Stimulated activated CD4-positive, alpha-beta T cell treated with anti-CD3 and anti-CD28 coated beads, Interleukin-2, amount 100 ng/mL, for 24 hours (primary cell): ENCODE measurements at places on chromosomes 2 and 18.
A peak's percentile ranks its signal among the peaks of the same experiment; 100 is the strongest.

- DNase-seq = no peak
Measured at GRCh38 chr2:289362-290089, 1.6 kb upstream of the ALKAL2 start.

DNA sequence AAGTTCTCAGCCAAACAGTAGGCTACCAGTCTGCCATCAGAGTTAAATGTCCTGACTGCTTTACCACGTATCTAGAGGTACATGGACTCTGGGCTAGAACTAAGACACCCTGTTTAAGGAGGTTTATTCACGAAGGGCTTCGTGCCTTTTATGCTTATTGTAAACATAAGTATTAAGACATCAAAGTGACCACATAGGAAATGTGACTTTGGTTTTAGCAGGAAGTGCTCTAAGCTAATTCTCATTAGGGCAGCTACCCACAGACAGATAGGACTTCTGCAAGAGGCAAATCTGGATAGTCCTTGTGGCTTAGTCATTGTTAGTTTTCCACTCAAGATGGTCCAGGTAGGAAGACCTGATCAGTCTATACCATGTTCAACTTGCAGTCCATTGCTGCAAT is 233.3 kb upstream of the MGAT5 start:
- no peak for DNase-seq

DNA sequence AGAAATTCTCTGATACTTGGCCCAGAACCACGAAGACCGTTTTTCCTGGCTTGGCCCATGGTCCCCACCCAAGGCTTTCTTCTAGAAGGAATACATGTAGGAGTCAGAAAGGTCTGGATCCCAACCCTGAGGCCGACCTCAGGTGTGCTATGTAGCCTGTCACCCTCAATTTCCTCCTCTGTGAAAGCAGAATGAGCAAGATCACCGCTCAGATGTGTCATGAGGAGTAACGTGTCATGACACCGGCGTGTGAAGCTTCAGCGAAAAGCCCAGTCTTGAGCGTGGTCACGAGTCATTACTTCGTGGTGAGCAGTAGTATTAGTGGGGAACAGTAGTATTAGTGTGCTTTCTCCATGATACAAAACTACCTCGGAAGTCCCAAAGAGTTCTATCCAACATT is 103.4 kb downstream of the ALPK2 start:
- DNase-seq = peak; percentile 66

DNA sequence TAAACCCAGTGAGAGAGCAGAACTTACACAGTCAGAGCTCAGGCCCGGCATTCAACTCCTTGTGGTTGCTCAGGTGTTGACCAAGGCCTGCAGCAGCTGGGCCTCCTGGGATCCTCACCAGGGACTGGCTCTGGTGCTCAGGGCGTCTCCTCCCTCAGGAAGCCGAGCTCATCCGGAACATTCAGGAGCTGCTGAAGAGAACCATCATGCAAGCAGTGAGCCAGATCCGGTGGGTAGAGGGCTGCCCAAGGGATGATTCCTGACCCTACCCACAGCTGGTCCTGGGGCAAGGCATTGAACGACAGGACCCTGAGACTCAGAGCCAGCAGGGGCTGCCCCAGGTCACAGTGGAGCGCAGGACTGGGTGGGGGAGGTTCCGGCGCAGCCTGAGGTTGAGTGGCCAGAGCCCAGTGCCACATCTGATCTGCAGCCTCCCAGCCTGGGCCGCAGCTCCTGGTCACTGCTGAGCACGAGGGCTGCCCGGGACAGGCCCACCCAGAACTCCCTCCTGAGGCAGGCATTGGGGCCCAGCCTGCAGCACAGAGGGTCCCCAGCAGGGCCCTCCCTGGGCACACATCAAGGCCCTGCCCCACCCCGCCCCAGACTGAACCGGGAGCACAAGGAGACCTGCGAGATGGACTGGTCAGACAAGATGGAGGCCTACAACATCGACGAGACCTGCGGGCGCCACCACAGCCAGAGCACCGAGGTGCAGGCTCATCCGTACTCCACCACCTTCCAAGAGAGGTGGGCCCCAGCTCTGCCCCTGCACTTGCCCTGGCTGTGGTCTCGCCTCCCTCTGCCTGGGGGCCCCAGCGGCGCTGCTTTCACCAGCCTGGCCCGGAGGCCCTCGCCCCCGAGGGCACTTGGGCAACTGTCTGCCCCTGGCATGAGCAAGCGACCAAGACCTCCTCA is 2.4 kb downstream of the TEKT4 start:
- no peak for DNase-seq

DNA sequence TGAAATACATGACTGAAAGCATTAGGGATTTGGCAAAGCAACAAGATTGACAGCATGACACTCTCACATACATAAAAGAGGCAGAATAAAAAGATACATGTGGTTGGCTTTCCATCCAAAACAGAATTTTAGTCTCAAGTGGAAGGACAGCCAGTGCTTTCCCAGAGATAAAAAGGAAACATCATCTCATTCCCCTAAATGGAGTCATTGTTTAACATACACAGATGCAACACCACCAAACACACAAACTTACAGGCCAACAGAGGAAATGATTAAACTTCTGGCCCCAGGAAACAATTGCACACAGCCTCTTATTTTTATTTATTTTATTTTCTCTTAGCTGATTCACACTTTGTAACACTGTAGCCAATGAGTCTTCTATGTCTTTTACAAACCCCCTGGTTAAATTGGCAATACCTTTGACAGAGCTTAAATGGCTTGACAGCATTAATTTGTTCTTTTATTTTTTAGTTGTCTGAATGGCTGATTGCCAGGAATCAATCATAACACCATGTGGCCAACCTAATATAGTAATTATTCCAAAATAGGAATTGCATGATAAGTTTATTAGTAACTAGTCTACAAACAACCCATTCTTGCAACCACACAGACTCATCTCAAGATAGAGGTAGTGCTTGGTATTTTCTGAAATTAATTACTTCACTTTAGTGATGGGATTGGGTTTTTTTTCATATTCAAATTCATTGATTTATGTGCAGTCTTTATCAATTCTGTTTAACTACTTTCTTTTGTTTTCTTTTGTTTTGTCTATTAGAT is 190.5 kb downstream of the RND3 start:
- DNase-seq = no peak

DNA sequence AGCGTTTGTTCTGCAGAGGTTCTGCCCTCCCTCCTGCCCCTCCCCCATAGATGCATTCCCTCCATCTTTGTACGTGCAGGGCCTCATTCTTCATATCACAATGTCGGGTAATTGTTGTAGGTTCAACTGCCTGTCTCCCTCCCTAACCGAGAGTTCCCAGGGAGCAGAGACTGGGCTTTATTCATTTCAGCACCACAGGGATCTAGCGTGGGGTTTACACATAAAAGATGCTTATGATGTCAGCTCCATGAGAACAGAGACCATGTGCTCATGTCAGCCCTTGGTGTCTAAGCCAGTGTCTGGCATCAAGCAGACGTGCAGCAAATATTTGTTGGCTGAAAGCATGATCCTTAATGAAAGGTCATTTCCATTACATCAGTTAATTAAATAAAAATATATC is 298.9 kb upstream of the TRIB2 start:
- DNase-seq = no peak

- DNase-seq = no peak
Measured at GRCh38 chr2:113823716-113824595, 65.9 kb upstream of the ACTR3 start.
